ENCODE measurements at places on chromosomes 1 and 21.

GRCh38 chr1:170306948-170307347, 161.2 kb downstream of the NTMT2 start:
- DNase-seq = no peak

DNA sequence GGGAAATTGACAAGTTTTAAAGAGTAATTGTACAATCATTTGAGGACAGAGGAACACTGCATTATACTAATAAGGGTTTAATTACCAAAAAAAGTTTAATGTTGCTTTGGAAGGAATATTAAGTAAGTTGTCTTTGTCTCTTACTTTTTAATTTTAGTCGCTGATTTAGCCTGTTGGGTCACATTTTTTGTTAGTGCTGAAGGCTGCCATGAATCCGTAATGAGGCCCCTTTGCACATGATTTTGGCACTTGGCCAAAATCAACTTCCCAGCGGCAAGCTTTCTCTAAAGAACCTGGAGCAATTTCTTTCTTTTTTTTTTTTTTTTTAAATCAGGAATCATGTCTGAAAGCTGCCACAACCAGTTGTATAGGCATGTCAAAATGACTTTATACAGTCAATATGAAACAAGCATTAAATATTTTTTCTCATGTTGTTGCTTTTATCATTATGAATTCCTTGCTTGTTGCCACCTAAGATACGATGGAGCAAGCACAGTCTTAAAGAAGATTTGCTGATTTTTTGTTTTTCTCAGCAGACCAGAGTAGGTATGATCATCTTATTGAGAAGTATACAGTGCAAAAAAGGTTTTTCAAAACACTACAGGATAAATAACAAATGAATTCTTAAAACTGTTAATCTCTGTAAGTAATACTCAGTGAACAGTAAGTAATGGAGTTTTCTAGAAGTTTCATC, 690.4 kb downstream of the USP25 start:
- no peak for DNase-seq

GRCh38 chr1:221271701-221272100, 392.5 kb downstream of the HLX start:
- no peak for DNase-seq

DNA sequence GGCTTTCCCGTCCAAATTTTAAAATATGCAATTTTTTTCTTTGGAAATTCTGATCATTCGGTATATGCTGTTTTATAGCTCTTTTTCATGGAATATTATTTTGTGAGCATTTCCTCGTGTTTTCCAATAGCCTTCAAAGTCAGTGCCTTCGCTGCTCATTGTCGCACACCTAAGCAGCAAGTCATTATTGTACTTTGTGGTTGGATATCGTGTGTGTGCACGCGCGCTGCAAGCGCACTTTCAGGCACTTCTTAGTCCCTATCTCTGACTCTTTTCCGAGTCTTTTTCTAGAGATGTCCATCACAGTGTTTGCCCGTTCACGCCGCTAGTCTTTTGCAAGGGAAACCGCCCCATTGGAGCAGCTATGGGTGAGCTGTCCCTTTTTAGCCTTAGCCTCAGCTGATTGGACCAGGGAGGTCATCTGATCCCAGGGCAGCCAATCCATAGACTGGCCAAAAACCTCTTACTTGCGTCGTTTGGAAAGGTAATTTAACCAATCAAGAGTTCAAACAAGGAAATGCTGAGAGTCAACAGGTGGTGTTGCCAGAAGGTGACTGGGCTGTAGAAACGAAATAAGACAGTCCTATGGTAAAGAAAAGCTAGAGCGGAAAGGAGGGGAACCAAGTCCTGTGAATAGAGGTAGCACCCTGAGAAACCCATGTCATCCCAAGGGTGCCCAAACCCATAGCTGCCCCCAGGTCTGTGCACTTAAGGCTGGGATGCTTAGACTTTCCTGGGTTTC, 710 bp upstream of the HYI start:
- DNase-seq = no peak

GRCh38 chr1:19054216-19054615, 97.7 kb upstream of the IFFO2 start:
- DNase-seq = no peak

- no peak for DNase-seq
These were observed 474.1 kb downstream of the SMYD3 start for GRCh38 chr1:246032984-246033383.

DNA sequence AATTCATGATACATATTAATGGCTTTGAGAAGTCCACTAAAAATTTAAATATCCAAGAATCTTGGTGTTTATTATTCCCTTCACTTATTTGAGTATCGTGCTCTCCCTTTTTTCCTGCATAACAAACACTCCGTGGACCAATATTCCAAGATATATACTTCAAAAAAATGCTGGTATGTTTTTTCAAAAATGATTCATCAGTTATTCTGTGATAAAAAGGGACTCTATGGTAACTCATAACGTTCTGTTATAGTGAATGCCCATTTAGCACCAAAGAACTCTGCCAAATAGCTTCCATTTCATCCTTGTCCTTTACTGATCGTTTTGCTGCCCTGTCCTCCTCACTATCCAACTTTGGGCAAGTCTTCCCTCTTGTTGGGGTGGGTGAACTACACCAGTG, 12.9 kb downstream of the GIPC2 start:
- DNase-seq = no peak

- no peak for DNase-seq
These were observed 26.4 kb downstream of the CAPN2 start for GRCh38 chr1:223738465-223739365.

GRCh38 chr1:243710467-243710866, 139.6 kb downstream of the AKT3 start:
- no peak for DNase-seq

GRCh38 chr1:234621657-234622335, 11.8 kb upstream of the IRF2BP2 start:
- no peak for DNase-seq

GRCh38 chr1:97920276-97920831, 480 bp downstream of the DPYD start:
- peak; percentile 16 for DNase-seq

DNA sequence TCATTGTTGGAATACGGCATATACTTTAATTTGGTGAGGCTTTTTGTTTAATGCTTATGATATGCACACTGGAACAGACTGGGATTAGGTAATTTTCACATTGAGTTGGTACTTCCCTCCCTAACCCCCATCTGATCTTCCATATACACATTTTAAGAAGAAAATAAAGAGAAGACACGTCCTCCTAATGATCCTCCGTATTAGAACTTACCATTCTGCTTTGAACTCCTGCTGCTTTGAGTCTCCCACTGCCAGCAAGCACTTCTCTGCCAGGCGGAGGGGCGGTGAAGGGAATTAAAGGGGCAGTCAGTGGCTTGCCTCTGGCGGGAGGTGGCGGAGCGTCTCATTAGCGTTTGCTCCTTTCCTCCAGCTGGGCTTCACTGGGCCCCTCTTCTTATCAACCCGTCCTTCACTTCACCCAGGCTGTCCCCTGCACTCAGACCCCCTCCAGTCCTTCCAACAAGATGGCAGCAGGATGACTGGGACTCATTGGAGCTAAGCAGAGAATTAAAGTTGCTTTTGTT, 433.4 kb downstream of the KIF26B start:
- DNase-seq = no peak

- DNase-seq = peak; percentile 49
These were observed 12.8 kb downstream of the DYNLT5 start for GRCh38 chr1:66764994-66765578.

- no peak for DNase-seq
These were observed 11.2 kb upstream of the PHC2 start for GRCh38 chr1:33442141-33442540.

GRCh38 chr1:168468822-168469221, 75.0 kb downstream of the XCL2 start:
- no peak for DNase-seq

GRCh38 chr1:83574791-83575190, 424.1 kb downstream of the TTLL7 start:
- DNase-seq = no peak

GRCh38 chr1:85278853-85279314, 2.5 kb upstream of the BCL10 start:
- no peak for DNase-seq

DNA sequence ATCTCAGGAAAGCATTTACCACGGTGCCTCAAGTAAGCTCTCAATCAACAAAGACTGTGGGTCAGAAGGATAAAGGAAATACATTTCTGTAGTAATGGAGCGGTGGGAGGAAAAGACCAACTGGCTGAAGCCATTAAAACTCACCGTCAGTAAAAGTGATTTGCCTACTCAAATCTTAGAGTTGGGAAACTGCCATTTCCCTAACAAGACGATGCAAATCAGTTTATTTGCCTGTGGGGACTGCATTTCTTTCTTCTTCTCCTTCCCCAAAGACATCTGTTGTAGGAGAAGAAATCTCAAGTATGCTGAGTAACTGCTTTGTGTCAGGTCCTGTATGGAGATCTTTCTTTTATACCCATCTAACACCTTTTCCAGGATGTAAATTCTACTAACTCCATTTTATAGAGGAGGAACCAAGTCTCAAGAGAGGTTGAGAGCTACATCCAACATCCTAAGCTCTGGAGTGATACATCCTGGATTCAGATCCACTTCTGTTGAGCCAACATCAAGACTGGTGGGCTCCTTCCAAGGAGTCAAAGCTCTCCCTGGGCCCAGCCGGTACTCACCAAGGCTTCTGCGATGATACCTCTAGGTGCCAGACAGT, 219.3 kb upstream of the FGGY start:
- DNase-seq = no peak

DNA sequence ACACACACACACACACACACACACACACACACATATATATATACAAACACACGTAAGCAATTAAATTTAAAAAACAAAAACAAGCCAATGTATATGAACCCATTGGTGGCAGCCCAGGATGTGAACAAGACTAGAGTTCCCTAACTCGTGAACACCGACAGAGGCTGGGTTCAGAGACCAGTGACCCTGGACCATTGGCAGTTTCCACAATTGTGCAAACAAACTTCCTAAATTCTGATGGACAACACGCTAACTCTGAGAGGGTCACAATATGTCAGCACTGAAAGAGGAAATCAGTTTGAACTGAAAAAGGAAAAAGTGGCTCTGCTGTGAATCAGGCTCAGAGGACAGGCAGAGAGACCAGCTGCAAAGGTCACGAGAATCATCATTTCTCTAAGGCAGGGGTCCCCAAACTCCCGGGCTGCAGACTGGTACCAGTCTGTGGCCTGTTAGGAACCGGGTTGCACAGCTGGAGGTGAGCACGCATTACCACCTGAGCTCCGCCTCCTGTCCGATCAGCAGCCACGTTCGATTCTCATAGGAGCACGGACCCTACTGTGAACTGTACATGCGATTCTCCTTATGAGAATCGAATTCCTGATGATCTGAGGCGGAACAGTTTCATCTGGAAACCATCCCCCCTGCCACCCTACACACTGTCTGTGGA, 50.5 kb upstream of the ERO1B start:
- DNase-seq = no peak

- DNase-seq = no peak
These were observed 1130.3 kb downstream of the PLA2G4A start for GRCh38 chr1:187959062-187959461.

- DNase-seq = no peak
These were observed 335.8 kb upstream of the KAZN start for GRCh38 chr1:14262637-14263036.

DNA sequence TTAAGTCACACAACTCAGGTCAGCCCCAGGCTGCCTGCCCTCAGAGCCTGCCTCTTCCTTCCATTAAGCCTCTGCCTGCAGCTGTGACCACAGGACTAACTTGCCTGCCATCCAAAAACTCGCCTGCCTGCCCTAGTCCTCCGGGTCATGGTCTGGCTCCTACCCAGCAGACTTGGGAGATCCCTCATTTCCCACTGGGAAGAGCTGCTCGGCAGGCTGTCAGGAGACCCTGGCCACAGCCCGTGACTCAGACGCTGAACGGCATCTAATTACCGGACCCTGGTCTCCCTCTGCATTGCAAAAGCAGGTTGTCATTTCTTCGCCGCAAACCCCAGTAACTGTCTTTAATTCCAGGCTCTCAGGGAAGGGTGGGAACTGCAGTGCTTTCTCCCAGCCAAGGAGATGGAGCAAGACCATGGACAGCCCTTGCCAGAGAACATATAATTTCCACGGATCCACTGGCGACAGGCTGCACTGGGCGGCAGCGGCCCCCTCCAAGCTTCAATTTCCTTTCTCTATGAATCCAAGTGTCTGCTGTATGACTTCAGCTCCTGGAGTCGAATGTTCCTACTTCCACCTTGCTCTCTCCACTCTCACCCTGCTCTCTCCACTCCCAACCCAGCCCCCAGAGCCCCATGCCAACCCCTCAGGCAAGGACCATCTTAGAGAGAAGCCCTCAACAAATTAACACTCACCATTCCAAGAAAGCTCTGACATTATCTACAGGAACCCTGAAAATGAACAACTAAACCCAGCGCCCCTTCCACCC, 20.4 kb downstream of the OLFML2B start:
- DNase-seq = no peak

DNA sequence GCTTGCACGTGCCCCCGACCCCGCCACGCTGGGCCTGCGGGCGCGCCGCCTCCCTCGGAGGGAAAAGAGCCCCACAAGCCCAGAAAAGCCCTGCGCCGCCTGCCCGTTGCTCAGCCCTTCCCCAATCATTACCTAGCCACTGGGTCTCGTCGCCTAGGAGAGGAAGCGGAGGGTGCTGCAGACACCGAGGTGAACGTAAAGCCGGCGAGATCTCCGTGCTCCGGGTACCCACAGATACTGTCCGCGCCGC, at the start of gene ENO1:
Gene ENO1 (minus strand): TSS at position 239 of the 250 bp plus-strand sequence. CDS start 3,778 bp downstream, outside the sequence.
- no peak for DNase-seq

DNA sequence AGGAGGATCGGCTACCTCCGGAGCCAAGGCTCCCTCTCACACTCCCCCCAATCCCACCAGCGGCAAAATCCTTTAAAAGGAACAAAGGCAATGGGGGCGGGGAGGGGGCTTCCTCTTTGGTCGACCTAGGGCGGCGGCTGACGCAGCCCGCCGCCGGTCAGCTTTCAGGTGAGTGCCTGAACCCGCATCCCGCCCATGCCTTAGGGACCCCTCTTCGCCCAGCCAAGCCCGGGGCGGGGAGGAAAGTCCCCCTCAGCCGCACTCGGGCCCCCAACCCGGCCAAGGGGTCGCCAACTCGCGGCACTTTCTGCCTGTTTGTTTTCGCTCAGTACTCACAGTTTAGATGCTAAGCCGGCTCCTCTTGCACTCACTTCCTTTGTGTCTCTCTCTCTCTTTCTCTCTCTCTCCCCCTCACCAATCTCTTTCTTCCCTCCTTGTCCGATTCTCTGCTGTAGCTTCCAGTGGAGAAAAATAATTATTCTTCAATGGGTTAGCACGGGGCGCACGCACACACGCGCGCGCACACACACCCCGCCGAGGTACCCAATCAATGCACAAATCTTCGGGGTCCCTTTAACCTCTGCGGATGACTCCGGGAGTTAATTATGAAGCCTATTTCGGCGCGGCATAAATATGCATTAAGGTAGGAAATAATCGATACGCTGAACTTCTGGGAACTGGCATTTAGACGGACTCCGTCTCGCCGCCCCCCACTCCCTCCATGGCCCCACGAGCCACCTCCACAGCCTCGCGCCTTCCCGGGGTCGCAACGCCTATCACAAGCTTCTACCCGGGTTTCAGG, at the start of gene BLACAT1:
Gene BLACAT1 (minus strand): TSS at position 465 of the 802 bp plus-strand sequence.
- no peak for DNase-seq

Measured in thymus (tissue), 14 donors.